Activated CD4-positive, CD25-positive, alpha-beta regulatory T cell (primary cell): ENCODE measurements at places on chromosomes 13 and 19.

DNA sequence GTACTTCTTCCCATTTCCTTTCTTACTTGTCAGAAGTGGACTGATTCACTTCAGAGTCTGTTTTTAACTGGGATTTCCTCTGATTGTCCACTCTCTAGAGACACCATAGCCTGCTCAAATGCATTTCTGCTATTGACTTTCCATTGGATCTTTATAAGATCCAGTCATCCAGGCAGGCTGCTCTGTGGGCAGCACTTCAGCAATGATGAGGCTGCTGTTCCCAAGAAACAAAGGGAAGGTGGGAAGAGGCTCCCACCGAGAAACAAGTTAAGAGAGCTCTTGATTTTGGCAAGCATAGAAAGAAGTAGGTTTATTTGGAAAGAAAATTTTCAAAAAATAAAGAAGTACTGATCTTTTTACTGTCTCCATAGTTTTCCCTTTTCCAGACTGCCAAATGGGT is 125.8 kb upstream of the STARD13 start:
- no peak for DNase-seq

DNA sequence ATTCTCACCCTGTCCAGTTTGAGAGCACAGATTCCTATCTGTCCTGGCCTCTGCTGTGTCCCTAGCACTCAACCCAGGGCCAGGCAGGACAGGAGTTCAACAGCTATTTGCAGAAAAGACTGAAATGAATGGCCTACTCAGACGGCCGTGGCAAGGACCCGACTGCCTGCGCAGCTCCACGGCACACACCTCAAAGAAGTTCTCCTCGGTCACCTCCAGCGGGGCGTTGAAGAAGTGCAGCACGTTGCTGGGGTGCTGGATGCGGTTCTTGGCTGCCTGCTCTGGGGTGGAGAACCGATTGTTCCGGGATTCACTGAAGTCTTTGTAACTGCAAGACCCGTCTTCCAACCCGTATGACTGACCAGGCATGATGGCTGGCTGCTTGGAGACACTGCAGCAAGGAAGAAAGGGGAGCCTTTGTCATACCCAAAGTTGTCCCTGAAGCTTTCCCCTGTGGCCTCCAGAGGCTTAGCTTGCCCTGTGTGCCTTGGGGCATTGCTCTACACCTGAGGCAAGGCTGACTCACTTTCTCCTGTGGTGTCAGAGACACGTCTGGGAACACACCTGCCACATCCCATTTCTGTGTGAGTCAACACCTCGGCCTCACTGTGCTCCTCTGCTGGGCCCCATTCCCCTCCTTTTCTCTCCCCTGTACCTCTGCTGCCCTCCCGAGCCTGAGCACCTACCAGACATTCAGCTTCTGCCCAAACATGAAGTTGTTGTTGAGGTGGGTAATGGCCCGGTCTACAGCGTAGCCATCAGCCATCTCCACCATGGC is 6.8 kb upstream of the ECH1 start:
- no peak for DNase-seq

GRCh38 chr19:46133101-46133627 is 8.7 kb upstream of the IGFL3 start:
- no peak for DNase-seq

GRCh38 chr19:1064661-1065605 is 2.0 kb upstream of the ARHGAP45 start:
- DNase-seq: peak; percentile 58

- DNase-seq: no peak
Measured at GRCh38 chr19:14519860-14520407, 1.7 kb upstream of the DNAJB1 start.

- no peak for DNase-seq
Measured at GRCh38 chr19:13165162-13165997, 15.2 kb downstream of the IER2 start.

GRCh38 chr13:79307866-79308298 is 98.2 kb downstream of the RBM26 start:
- no peak for DNase-seq

GRCh38 chr13:109990296-109990695 is 203.9 kb upstream of the IRS2 start:
- DNase-seq: no peak

GRCh38 chr19:1450735-1451731 is 1.1 kb downstream of the APC2 start:
- DNase-seq: no peak

- no peak for DNase-seq
Measured at GRCh38 chr13:64556376-64556775, 2673.8 kb downstream of the PCDH9 start.

DNA sequence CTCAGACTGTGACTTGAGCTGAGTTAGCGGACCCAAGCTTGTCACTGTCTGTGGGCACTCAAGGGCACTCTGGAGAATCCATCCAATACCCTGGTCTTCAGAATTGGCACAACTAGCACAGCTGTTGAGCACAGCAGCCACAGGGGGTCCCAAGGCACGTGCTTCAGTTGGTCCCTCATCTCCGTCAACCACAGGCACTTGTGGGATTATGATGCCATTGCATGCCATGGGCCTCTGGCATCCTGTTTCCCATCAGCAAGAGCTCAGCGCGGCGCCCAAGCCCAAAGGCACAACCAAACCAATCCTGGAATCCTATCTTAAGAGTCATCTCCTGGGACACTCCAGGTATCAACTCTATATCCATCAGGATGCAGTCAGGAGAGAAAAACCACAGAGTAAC is 3.7 kb upstream of the B3GNT8 start:
- DNase-seq: no peak

DNA sequence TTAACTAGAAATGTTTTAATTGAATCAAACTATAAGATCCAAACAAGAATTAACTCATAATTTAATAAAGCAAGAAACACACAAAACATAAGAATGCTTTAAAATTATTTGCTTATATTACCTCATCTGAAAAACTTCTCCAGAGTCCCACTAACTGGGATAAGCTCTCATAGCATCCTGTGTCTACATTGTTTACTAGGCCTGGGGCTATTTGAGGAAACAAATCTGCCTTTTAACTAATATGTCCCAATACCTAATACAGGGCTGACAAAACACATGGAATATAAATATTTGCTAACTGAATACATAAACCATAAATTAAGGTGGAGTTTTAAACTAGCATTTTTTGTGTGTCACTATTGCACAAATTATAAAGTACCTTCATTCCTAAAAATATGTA is 1399.8 kb upstream of the SLC10A2 start:
- no peak for DNase-seq

DNA sequence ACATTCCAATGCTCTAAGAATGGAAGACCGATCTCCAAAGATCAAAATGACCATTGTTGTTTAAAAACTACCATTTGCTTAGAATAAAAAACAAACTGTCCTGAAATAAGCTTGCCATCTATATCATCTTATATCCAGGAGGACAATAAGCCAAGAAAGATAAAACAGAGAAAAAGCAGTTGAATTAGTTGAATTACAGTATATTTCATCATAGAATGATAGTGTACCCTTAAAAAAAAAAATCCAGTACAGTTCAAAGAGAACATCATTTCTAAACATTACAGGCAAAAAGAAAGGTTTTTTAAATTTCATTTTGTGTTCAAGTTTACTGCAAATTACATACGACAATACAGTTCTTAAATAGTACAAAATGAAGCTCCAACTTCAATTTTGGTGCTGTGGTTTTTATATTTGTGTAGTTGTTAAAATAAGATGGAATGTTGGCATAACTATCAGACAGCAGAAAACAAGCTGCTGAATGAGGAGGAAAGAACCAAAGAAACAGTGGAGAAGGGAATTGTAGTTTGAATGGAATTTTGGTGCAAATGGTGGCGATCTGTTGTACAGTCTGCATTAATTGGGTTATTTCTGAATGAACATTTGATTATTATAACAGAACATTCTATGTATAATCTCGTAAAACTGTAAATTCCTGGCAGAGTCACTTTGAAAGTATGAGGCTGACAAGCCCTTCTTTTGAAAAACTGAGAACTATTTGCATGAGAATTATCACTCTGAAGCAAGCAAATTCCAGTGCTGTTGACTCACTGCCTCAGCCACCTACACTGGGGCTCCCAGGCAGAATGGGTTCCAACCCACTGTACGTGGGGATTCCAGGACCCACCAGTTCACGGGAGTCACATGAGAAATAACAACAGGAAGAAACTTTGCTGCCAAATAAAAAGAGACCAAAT is 37.7 kb downstream of the LHFPL6 start:
- DNase-seq: no peak

DNA sequence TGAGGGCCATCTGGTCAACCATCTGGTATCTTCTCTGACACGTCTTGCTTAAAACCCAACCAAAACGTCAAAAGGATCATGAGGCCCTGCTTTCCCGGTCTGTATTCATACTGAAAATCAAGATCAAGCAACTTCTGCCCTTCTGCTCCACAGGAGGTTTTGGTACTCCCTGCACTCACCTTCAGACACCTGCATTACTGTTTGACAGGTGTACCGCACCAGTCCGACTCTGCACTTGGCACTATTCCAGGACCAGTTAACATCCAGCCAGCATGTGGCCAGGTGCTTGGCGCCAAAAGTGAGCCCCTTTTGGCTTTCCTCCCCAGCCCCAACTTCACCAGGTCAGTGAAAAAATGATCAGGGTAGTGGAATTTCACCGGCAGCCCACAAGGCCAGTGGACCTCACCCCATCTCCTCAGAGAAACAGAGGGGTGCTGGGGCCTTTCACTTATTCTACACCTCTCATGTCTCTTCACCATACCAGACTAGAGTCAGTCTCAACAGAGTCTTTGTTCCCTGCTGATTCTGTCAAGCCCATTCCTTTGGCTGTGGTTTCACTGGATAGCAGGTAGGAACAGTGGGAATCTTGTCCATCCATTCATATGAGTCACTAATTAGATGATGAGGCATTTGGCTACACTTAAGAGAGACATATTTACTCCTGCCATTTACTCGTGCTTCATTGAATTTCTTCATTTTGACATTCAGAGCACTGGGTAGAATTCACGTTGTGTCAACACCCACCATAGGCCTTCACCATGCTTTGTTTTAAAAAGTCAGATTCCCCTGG is 85.3 kb downstream of the ZNF726 start:
- DNase-seq: no peak

DNA sequence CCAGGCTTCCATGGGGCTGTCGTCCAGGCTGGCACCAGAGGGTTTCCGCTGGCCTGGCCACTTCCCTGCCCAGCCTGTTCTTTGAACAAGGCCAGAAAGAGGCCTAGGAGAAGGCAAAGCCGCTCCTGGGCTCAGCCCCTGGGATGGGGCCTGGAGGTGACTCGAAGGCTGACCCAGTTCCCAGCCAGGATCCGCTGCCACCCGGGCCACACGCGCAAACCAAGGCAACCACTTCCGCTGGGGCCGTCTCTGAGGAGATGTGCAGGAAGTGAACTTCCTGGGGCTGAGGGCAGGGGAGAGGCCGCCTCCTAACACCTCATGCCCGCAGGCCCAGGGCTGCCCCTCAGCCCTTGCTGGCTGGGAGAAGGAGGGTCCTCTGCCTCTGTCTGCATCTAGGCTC is 15.2 kb downstream of the PLEKHF1 start:
- DNase-seq: peak; percentile 68

GRCh38 chr19:17266589-17266974 is 661 bp upstream of the BABAM1 start:
- no peak for DNase-seq

GRCh38 chr13:30819136-30819888 is 84.0 kb downstream of the ALOX5AP start:
- no peak for DNase-seq

DNA sequence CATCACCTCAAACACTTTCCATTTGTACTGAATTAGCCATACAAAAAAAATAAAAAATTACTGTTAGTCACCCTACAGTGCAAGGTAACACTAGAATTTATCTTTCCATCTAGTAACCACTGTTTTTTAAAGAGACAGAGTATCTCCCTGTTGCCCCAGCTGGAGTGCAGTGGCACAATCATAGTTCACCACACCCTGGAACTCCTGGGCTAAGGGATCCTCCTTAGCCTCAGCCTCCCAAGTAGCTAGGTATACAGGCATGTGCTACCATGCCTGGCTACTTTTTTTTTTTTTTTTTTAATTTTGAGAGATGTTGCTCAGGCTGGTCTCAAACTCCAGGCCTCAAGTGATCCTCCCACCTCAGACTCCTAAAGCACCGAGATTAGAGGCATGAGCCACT is 17.9 kb downstream of the ANKRD10 start:
- no peak for DNase-seq

DNA sequence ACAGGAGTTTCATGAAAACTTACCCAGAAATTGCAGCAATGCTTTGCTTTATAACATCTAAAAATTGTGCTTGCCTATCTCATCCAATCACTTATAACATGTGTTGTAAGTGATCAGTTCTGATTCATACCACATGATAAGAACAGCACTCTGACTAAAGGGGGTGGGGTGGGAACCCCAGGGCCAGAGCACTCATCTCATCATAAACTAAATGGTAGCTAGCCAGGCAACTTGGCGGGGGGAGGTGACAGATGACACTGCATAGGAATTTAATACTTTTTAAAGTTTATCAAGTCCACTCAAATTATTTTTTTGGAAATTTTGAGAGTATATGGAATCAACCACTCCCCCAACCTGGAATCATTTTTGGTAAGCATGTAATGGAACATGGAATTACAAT is 42.1 kb downstream of the FOXO1 start:
- peak; percentile 33 for DNase-seq

DNA sequence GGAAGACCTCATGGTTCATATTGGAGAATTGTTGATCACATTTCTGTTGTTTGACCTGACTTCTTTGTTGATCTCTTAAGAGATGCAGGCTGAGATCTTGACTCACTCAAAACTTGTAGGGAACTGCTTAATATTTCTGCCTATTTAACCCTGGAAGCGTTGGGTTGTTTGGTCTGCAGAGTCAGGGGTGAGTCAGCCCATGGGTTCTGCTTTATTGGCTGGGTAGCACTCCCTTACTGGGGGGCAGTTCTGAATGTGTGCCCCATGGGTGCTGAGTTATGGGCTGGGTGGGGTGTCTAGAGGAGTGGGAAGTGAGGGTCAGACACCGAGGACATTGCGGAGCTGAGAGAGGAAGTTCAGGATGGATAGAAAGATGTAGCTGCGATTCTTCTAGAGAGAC is 87.9 kb downstream of the LRCH1 start:
- DNase-seq: no peak

DNA sequence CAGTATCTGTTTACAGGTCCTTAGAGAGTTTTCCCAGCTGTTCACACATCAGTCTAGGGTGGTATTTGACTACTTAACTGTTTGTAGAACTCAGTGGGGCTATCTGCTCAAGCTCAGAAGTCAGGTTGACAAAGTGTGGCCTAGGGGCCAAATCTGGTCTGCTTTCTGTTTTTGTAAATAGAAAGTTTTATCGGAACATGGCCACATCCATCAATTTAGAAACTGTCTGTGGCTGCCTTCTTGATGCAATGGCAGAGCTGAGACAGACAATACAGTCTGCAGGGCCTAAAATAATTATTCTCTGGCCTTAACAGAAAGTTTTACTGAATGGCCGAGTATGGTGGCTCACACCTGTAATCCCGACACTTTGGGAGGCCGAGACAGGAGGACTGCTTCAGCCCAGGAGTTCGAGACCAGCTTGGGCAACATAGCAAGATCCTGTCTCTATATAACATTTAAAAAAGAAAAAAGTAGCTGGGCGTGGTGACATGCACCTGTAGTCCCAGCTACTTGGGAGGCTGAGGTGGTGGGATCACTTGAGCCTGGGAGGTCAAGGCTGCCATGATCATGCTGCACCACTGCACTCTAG is 2.4 kb downstream of the SMG9 start:
- no peak for DNase-seq

GRCh38 chr19:28669804-28670203 is 543.1 kb downstream of the UQCRFS1 start:
- DNase-seq: no peak
